ENCODE measurements at places on chromosomes 7 and 10. TPM values are rescaled to one million over a fixed set of nuclear protein-coding genes. Genes with fewer than 3 reads are reported as not detected.

PARD3 gene
- 1.4 TPM for total RNA-seq

TMEM225B gene
- total RNA-seq, result 1.3 TPM

HOXA3 gene
- total RNA-seq, result not detected

GDF2 gene
- not detected for total RNA-seq

HECW1 gene
- total RNA-seq, result not detected

TRIM50 gene
- not detected for total RNA-seq

CEP41 gene
- total RNA-seq, result 15.9 TPM

ZNF467 gene
- not detected for total RNA-seq

UNC5B gene
- total RNA-seq, result not detected

AGR3 gene
- not detected for total RNA-seq

- no peak overlapping the region for H3K27ac ChIP-seq
- no peak for DNase-seq
- no peaks in the 10 kb centered on the region for H3K4me1 ChIP-seq
- no peak overlapping the region for H3K4me3 ChIP-seq
Measured at GRCh38 chr10:95496246-95496911, 64.8 kb downstream of the SORBS1 start.

- H3K4me3 ChIP-seq, result no peak overlapping the region
- H3K36me3 ChIP-seq, result no peaks in the 10 kb centered on the region
- H3K27ac ChIP-seq, result no peak overlapping the region
- H3K27me3 ChIP-seq, result peaks cover 14% of the 10 kb centered on the region
- peaks cover 6% of the 10 kb centered on the region for H3K4me1 ChIP-seq
Measured at GRCh38 chr7:151941009-151941408, 15.2 kb upstream of the GALNTL5 start.

DNA sequence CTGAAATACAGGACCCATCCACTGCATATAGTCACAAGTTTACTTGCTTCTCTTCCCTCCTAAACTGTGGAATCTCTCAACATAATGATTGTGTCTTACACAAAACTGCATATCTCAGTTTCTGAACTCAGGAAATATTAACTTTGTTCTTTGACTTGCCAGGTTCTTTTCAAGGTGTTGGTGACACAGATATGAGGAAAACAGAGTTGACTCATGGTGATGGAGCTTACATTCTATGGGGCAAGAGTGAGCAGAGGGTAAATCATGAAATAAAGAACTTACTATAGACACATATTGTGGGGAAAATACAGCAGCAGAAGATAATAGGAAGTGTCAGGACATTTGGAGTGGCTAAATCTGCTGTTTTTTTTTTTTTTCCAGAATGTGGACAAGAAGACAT lies 72.5 kb upstream of the IGFBP3 start:
- no peak overlapping the region for H3K27ac ChIP-seq
- DNase-seq, result no peak
- H3K36me3 ChIP-seq, result no peaks in the 10 kb centered on the region
- no peak overlapping the region for H3K4me3 ChIP-seq
- no peaks in the 10 kb centered on the region for H3K27me3 ChIP-seq
- H3K4me1 ChIP-seq, result no peaks in the 10 kb centered on the region

DNA sequence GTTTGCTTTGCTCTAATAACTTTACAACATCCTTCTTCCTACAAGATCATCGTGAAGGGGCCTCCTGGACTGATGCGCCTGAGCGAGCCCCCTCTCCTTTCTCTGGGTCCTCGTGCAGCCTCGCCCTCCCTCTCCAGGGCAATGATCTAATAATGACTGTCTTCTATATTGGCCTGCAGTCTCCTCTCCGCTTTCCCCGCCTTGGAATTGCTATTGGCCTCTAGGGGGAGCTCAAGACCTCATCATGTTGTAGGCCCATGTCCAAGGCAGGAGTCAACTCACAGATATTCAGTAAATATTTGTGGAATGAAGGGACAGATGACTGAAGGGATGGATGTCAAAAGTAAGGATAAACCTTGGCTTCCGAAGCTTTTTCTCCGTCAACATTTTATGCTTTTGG lies 1180.3 kb downstream of the TYW1 start:
- DNase-seq, result no peak
- H3K4me1 ChIP-seq, result no peaks in the 10 kb centered on the region
- no peaks in the 10 kb centered on the region for H3K36me3 ChIP-seq
- no peak overlapping the region for H3K4me3 ChIP-seq
- H3K27me3 ChIP-seq, result no peaks in the 10 kb centered on the region

DNA sequence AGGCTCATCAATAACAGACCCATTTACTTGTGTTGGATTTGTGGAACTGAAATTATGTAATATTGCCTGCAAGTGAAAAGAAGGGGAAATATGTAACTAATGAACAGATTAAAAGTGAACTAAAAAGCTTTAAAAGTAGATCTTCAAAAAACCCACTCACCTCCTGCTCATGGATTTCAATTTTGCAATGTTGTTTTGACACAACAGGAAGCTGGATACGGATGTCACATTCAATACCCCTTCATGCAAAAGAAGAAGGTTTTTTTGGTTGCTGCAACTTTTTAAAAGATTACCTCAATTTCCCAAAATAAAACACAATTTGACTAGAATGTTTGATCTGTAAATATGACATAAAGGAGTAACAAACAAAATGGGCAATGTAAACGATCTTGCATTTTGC lies 3.3 kb downstream of the MKI67 start:
- H3K27ac ChIP-seq, result peak overlapping the region; percentile 62
- no peaks in the 10 kb centered on the region for H3K27me3 ChIP-seq
- DNase-seq, result no peak
- H3K36me3 ChIP-seq, result peaks cover 68% of the 10 kb centered on the region
- peak overlapping the region; percentile 97 for H3K4me3 ChIP-seq
- peaks cover 52% of the 10 kb centered on the region for H3K4me1 ChIP-seq

DNA sequence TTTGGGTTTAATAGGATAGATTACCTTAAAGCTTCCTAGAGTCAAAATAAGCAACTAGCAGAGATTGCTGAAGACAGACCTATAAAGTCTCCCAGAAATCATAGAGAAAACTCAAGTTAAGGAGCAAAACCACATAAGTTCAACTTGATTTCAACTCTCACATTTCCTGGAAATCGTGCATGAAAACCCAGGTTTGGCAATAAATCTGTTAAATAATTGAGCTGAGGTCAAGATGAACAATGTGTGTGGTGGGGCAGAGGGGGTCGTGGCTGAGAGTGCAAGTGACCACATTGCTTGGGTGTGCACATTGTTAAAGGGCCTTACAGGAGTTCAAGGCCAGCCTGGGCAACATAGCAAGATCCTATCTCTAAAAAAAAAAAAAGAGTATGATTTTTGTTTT lies 636.5 kb downstream of the GALNT17 start:
- no peaks in the 10 kb centered on the region for H3K4me1 ChIP-seq
- DNase-seq, result no peak

GRCh38 chr7:121119047-121119446 lies 130.5 kb downstream of the CPED1 start:
- H3K27ac ChIP-seq, result no peak overlapping the region
- no peak for DNase-seq
- no peak overlapping the region for H3K4me3 ChIP-seq
- no peaks in the 10 kb centered on the region for H3K4me1 ChIP-seq
- H3K36me3 ChIP-seq, result no peaks in the 10 kb centered on the region
- peaks cover 2% of the 10 kb centered on the region for H3K27me3 ChIP-seq

DNA sequence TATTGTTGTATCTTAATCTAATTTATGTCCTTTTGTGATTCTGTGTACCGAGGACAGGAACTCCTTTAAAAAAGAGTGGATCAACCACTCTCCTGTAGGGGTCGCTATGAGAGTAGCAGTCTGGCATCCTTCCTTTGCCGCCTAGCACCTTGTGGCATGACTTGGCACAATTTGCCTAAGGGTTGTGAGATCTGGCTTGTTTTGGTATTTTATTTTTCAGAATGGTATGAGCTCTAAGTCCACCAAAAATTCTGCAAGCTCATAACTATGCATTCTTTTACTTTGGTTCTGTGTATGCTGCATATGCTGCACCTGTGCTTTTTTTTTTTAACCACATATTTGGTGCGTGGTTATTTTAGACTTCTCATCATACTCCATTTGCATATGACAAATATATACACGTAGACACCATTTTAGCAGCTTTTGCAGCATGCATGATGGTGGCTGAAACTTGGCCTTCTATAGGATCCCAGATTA lies 112.8 kb downstream of the CDK14 start:
- no peak overlapping the region for H3K4me3 ChIP-seq
- DNase-seq, result no peak
- no peaks in the 10 kb centered on the region for H3K27me3 ChIP-seq
- no peaks in the 10 kb centered on the region for H3K36me3 ChIP-seq
- H3K27ac ChIP-seq, result no peak overlapping the region
- no peaks in the 10 kb centered on the region for H3K4me1 ChIP-seq

- peaks cover 14% of the 10 kb centered on the region for H3K4me1 ChIP-seq
- H3K36me3 ChIP-seq, result peaks cover 27% of the 10 kb centered on the region
- H3K27me3 ChIP-seq, result no peaks in the 10 kb centered on the region
- H3K27ac ChIP-seq, result no peak overlapping the region
- no peak overlapping the region for H3K4me3 ChIP-seq
- no peak for DNase-seq
Measured at GRCh38 chr7:127362364-127363027, 30.0 kb downstream of the ZNF800 start.

DNA sequence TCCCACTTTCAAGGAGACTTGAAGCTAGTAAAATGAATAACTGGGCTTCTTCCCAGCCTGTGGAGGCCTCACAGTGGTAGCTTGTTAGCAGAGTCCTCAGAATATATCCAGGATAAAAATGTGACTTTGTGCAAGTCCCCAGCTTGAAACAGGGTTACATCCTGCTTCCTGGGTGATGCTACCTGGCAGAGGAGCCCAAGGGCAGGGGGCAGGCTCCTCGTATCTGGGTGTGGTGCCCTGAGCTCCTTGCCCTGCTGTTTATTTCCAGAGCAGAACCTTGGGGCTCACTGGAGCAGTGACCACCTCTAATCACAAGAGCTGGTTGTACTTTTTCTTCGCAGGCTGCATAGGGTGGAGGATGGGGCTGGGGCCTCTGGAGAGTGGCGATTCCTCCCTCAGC lies 94.8 kb downstream of the GRK5 start:
- DNase-seq, result no peak
- H3K4me3 ChIP-seq, result no peak overlapping the region
- H3K36me3 ChIP-seq, result peaks cover 18% of the 10 kb centered on the region
- peak overlapping the region; percentile 99 for H3K27ac ChIP-seq

- H3K36me3 ChIP-seq, result no peaks in the 10 kb centered on the region
- peak overlapping the region; percentile 73 for H3K27ac ChIP-seq
- no peak overlapping the region for H3K4me3 ChIP-seq
- peaks cover 32% of the 10 kb centered on the region for H3K4me1 ChIP-seq
Measured at GRCh38 chr10:70494966-70495365, 16.4 kb downstream of the PALD1 start.

DNA sequence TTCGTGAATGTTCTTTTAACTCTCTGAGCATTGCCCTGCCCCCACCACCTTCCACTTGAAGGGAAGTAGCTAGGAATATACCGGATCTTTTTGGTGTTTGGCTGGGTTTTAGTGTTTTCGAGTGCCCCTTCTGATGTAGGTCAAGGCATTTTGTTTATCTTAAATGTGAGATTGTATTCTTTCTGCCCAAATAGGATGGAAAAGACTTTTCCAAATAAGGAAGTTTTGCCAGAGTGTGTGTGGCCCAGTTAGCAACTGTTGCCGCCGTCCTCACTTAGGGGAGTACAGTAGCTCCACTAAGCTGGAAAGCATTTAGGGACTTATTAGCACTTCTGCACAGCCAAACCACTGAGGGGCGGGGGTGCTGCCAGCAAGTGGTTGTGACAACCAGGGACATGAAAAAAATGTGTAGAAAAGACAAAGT lies 29.8 kb upstream of the VCL start:
- no peaks in the 10 kb centered on the region for H3K36me3 ChIP-seq
- DNase-seq, result no peak
- peaks cover 32% of the 10 kb centered on the region for H3K27me3 ChIP-seq
- no peak overlapping the region for H3K4me3 ChIP-seq
- H3K27ac ChIP-seq, result no peak overlapping the region

DNA sequence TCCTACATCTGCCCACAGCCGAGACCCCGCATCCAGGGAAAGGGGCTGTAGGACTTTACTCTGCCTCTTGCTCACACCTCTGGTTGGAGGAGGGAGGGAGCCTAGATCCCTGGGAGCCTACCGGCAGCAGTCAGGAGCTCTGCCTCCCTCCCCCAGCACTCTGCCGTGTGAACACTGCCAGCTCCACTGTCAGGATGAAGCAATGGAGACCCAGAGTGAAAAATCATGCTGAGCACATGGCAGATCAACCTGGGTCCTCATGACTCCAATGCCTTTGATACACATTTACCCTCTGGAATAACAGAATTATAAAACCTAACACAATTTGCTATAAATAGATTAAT lies 477.7 kb downstream of the TNS3 start:
- H3K36me3 ChIP-seq, result no peaks in the 10 kb centered on the region
- no peak overlapping the region for H3K27ac ChIP-seq

GRCh38 chr7:4683884-4684565 lies 1.9 kb downstream of the FOXK1 start:
- peak overlapping the region; percentile 91 for H3K4me3 ChIP-seq
- peaks cover 21% of the 10 kb centered on the region for H3K36me3 ChIP-seq
- no peaks in the 10 kb centered on the region for H3K27me3 ChIP-seq
- peaks cover 24% of the 10 kb centered on the region for H3K4me1 ChIP-seq
- peak overlapping the region; percentile 92 for H3K27ac ChIP-seq
- peak; percentile 26 for DNase-seq

DNA sequence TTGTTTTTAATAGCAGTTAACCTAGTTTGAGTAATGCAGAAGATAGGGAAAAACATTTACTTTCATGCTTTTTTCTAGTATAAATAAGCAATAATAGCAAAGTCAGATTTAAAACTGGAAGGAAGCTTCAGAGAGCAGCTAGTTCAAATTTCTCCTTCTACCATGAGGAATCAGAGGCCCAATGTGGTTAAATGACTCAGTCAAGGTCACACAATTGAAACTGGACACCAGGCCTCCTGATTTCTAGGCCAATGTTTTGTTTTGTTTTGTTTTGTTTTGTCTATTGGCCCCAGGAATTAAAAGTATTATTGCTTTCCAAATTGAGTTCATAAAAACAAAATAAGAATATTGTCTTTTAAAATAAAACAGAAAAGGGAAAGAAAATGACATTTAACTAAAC lies 122.3 kb downstream of the TRIL start:
- no peak overlapping the region for H3K4me3 ChIP-seq
- DNase-seq, result no peak
- H3K36me3 ChIP-seq, result no peaks in the 10 kb centered on the region
- H3K27ac ChIP-seq, result no peak overlapping the region
- no peaks in the 10 kb centered on the region for H3K27me3 ChIP-seq

- peaks cover 7% of the 10 kb centered on the region for H3K4me1 ChIP-seq
- no peak overlapping the region for H3K27ac ChIP-seq
- no peaks in the 10 kb centered on the region for H3K36me3 ChIP-seq
- H3K4me3 ChIP-seq, result no peak overlapping the region
- H3K27me3 ChIP-seq, result no peaks in the 10 kb centered on the region
Measured at GRCh38 chr10:1957057-1957456, 219.7 kb upstream of the ADARB2 start.

DNA sequence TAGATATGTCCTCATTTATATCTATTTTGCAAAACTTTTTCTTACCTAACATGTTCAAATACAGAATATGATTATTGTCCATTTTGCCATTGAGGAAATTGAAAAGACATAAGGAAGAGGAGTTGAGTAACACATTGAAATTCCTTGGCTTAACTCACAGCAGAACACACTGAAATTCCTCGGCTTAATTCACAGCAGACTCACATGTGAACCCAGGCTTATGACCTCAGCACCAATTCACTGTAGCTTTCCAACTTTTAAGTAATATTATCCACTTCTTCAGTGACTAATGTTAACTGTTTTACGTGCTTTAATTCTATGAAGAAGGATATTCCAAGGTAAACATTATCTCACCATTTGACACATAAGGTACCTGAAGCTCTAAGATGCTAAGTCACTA lies 597.5 kb upstream of the PFKP start:
- H3K27ac ChIP-seq, result no peak overlapping the region
- no peaks in the 10 kb centered on the region for H3K27me3 ChIP-seq
- no peaks in the 10 kb centered on the region for H3K36me3 ChIP-seq
- DNase-seq, result no peak
- no peaks in the 10 kb centered on the region for H3K4me1 ChIP-seq

GRCh38 chr10:88336334-88336733 lies 246.8 kb downstream of the RNLS start:
- no peak overlapping the region for H3K4me3 ChIP-seq
- H3K4me1 ChIP-seq, result peaks cover 22% of the 10 kb centered on the region
- DNase-seq, result no peak

Data from activated T-helper 2 cell treated with anti-CD3 and anti-CD28 coated beads, Interferon-gamma antibody, Interleukin-2, Interleukin-4, amounts not matched to agents 10 μg/mL and 5 μg/mL and 100 μg/mL, durations not matched to agents 14 hours and 24 hours and 36 hours (primary cell).